ENCODE measurements at places on chromosomes 6 and 20. TPM values are rescaled to one million over a fixed set of nuclear protein-coding genes. Genes with fewer than 3 reads are reported as not detected.

Gene TBX18
- 0.69 TPM for polyA plus RNA-seq

Gene ERVFRD-1
- not detected for polyA plus RNA-seq

Gene PPIL6
- polyA plus RNA-seq = 0.83 TPM

Gene KIF16B
- polyA plus RNA-seq = 8.8 TPM

Gene MOG
- polyA plus RNA-seq = not detected

Gene UBR2
- polyA plus RNA-seq = 18.5 TPM

Gene STX7
- polyA plus RNA-seq = 37.0 TPM

Gene DYNLT2
- polyA plus RNA-seq = 0.64 TPM
